ENCODE measurements at places on chromosomes 16 and 17.

DNA sequence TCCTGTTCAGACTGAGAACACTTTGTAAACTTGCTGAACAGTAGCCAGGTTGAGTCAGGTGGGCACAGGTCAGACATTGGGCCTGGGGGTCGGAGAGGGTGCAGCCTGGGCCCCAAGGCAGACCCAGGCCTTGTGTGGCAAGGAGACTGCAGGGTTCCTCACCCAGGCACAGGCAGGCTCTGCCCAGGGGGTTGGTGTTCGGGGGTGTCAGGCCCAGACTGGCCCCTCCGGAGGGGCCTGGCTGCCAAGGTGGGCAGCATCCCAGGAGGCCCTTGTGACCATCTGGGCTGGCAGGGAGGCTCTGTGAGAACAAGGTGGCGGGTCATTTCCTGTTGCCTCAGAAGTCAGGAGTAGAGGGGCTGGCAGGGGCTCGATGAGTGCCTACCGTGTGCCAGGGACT, 585 bp upstream of the MYO15A start:
- DNase-seq = no peak

- no peak for DNase-seq
Observed at GRCh38 chr17:40153603-40154236, 13.4 kb downstream of the CASC3 start.

DNA sequence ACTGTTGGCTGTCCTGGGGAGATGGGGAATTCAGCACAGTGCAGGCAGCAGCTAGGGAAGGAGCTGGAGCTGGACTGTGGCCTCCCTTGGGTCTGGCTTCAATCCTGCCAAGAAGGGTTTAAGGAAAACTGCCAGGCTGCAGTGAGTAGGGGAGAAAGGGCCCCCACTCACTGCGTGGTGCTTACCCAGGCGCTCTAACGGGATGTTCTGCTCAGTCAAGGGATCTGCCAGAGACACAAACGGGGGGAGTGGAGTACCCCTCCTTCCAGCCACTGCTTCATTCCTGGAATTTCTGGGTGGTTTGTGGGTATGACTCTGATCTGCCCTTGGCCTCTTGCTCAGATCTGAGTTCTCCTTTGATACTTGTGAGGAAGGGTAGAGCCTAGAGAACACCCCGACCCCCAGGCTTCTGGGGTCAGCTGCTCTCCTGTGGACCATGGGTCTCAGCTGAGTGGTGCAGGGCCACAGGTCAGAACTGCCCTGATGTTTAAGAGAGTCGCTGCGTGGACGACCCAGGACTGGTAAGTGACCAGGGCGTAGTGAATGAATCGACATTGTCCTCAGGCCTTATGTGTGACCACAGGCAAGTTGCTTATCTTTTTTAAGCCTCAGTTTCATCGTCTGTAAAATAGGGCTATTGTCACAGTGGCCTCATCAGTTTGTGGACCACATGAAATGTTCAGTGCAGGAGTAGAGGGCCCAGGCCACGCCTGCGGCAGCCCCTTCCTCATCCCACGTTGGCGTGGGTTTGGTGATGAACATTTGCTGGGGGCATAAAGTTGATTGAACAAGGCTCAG, 9.6 kb downstream of the CRISPLD2 start:
- no peak for DNase-seq

DNA sequence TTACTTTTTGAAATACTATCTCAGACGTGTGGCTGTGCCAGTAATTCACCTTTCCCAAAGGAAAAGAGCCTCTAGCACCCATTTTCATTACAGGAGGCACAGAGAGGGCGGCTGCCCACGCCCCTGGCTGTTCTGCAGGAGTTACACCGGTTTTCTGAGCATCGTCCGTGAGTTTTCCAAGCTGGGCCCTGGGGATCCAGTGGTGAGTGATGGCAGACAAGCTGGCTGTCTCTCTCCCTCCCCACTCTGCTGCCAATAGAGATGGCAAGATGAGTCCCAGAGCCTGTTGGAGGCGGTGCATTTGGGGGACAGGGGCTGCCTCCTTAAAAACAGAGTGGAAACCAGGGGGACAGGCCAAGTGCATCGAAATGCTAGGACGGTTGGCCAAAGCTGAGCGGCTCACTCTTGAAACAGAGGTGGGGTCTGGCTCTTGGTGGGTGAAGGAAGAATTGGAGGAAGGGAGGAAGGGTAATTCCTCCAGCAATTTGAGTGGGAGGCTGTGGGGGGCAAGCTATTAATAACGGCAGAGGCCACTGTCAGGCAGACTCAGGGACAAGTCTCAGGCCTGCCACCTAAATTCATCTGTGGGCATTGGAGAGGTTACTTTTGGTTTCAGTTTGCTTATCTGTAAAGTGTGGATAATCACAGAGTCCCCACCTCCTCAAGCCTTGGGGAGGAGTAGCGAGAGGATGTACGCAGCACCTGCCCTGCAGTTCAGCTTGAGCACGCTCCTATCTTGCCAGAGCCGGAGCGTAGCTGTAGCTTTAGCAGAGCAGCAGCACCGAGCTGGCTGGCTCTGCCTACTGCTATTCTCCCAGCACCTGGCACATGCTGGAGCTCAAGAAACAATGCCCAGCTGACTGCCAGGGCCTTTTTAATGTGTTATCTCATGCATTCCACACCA, 7.5 kb upstream of the NOS2 start:
- DNase-seq = peak; percentile 57

- DNase-seq = no peak
Observed at GRCh38 chr17:38451030-38451839, 23.0 kb downstream of the ARHGAP23 start.

DNA sequence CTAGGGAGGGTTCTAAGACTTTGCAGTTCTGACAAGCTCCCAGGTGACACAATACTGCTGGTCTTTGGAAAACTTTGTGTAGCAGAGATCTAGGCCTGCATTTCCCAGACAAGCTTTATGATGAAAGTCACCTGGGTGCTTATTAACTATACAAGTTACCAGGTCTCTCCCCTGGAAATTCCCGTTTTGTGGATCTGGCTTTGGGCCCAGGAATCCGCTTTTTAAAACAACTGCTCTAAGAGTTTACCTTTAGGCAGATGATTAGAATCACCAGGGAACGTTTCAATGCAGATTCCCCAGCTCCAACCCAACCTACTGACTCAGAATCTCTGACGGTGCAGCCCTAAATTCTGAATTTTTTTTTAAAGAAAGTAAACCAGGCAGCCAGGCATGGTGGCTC, 36.3 kb downstream of the MYH3 start:
- DNase-seq = no peak

GRCh38 chr17:336110-337021, 16.2 kb downstream of the RPH3AL start:
- DNase-seq = no peak

GRCh38 chr17:57869617-57870282, 19.9 kb upstream of the MRPS23 start:
- DNase-seq = no peak

DNA sequence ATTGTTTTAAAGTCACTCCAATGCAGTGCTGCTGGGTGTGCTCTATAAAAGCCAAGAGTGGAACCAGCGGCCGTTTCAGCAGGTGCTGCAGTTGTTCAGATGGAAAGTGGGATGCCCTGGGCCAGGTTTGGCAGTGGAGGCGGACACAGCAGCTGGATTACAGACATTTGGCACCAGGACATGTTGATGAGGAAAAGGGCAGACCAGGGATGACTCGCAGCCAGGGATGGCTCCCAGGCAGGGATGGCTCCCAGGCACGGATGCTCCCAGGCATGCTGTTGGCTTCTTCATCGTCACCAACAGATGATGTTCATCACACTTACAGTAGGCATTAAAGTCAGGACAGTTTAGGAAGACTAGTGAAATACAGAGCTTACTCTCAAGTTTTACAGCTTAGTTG, 10.0 kb downstream of the GAN start:
- no peak for DNase-seq

- no peak for DNase-seq
Observed at GRCh38 chr17:61261001-61261637, 138.5 kb upstream of the TBX2 start.

- no peak for DNase-seq
Observed at GRCh38 chr17:34843682-34844081, 117.6 kb downstream of the CCT6B start.

DNA sequence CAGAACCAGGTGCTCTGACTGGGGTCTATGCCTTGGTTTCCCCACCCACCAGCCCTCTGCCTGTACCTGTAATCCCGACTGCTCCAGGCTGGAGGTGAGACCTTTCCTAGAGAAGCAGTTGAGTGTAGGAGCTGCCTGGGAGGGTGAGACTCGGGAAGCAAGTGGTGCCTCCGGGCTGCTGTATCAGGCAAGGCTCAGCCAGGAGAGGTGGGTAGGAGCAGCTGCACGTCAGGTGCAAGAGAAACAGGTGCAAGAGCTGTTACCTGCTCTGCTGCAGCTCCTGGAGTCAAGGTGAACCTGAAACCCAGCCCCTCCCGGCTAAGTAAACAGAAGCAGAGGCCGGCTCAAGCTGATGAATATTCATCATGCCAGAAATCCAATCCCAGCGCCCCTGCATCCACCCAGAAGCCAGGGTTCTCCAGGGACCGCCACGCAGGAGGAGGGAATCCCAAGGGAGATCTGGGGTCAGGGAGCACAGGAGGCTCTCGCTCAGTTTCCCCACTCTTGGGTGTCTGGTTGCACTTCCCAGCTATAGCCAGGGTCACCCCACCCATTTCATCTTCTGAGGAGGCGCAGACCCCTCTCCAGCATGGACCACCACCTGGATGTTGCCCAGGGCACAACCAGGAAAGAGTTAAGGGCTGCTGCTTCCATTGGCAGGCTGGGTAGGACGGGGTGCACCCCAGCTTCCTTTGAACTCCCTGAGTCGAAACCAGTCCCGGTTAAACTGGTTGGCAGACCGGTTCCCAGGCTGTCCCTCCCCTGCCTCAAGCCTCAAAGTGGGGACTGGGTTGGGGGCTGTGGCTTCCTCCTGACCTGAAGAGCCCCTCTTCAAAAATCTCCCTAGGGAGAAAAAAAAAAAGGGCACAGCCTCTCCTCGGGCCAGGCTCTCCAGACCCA, at the start of gene PRR15L:
PRR15L (minus strand) TSS at position 293 of the 900 bp plus-strand sequence. CDS start 4,649 bp downstream, outside the sequence.
- peak; percentile 53 for DNase-seq
